ENCODE measurements at places on chromosomes 4 and X.

DNA sequence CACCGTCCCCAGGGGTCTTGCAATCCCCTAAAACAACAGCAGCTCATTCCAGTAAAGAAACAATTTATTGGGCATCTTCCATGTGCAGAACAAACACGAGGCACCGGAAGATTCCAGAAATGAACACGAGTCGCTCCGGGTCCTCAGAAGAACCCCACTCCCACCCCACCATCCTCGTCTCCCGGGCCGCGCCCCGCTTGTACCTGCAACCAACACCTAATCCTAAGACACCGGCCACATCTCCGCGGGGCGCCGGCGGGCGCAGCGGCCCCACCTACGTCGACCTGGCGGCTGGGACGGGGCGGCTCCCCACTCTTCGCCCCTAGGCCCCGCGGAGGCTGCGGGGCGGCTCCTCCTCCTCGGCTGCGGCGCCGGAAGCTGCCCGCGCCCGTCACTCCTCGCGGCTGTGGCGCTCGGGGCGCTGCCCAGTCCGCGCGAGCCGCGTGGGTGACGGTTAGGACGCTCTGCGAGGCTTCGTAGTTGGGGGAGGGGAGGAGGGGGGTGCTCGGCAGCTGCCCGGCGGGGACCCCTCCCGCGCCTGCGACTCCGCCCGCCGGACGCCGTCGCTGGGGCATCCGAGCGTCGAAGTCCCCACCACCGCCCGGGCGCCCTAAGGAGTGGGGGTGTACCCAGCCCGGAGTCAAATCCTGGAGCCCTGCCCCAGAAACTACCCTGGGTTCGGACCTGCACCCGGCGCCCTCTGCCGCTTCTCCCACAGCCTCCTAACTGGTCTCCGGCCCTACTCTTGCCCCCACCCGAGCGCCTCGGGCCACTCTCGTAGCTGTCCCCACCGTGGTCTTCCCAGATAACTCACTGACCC, at the start of gene CCDC158:
Gene CCDC158 (minus strand): TSS at position 380 of the 820 bp plus-strand sequence. CDS start 17,934 bp downstream, outside the sequence.
- DNase-seq = no peak

DNA sequence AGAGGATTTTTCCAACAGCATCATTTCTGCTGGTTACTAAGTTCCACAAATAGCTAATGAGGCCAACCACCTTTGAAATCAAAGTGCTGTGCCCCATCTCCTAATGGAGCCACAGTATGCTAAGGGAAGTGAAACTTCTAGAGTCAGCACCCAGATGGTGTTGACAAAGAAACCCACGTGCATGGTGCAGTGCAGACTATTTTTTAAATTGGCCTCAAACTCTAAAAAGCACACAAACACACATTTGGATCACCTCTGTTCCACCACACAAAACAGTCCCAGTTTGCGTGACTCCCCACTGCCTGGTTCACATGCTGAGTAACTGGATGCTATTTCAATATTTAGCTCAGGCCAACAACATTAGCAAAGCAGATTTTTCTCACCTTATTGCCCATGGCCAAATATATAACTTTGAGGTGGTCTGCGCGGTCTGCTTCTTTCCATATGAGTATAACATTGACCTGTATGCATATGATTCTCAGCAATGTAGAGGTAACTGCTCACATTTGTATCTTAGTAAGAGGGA, 69.9 kb downstream of the AMELX start:
- no peak for DNase-seq

DNA sequence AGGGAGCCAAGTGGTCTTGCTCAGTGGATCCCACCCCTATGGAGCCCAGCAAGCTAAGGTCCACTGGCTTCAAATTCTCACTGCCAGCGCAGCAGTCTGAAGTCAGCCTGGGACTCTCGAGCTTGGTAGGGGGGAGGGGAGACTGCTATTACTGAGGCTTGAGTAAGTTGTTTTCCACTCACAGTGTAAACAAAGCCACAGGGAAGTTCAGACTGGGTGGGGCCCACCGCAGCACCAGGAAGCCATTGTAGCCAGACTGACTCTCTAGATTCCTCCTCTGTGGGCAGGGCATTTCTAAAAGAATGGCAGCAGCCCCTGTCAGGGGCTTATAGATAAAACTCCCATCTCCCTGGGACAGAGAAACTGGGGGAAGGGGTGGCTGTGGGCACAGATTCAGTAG, 721.0 kb upstream of the NDST4 start:
- DNase-seq = no peak

- no peak for DNase-seq
These were observed 249.3 kb downstream of the NLGN4X start for GRCh38 chrX:5979338-5979737.

GRCh38 chr4:170004651-170005295, 21.4 kb downstream of the MFAP3L start:
- DNase-seq = no peak

- DNase-seq = no peak
These were observed 20.8 kb downstream of the GUCY1A1 start for GRCh38 chr4:155687380-155687982.

DNA sequence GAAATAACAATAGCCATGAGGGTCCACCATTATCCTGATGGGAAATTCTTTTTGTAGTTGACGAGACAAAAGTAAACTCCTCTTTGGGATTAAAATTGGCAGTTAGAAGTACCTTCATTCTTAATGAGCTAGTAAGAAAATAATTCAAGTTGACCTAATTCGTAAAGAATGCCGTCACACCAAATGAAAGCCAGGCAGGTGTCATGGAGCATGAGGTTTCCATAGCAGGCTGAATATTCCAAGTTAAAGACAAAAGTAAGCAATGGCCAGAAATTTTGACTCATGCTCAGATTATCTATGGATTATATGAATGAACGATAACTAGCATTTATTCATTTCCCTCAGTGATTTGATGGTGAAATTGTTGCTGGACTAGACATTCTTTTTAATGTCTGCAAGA, 192.2 kb upstream of the FAT1 start:
- no peak for DNase-seq

GRCh38 chr4:111450867-111451266, 694.4 kb upstream of the FAM241A start:
- no peak for DNase-seq

- no peak for DNase-seq
These were observed 677.5 kb downstream of the RAPGEF2 start for GRCh38 chr4:159780196-159780922.

DNA sequence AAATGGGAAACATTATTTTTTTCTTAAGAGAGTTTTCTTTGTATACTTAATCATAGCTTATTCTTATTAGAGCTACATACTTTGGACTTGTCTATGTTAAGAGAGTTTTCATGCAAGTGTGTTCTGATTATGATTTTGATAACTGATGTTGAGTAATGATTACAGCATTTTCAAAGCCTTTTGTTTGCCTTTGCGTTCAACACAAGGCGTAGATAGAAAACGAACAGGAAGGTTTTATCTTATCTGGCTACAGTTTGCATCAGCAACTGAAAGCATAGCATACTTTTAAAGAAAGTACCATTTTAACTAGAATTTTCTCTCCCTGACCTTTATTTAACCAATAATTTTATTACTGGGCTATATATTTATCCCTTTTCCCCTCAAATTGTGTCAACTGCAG, 51.6 kb upstream of the PDLIM5 start:
- no peak for DNase-seq

- DNase-seq = no peak
These were observed 185.8 kb upstream of the C1QTNF7 start for GRCh38 chr4:15242021-15242420.

- peak; percentile 0 for DNase-seq
These were observed 759 bp downstream of the ZC4H2 start for GRCh38 chrX:64975491-64975890.

Measured in effector memory CD4-positive, alpha-beta T cell (primary cell).